Fibroblast of skin of back (primary cell): ENCODE measurements at places on chromosomes 7 and 10.

- DNase-seq, result peak; percentile 85
These were observed 58.6 kb downstream of the ZMIZ1 start for GRCh38 chr10:79127151-79127961.

GRCh38 chr7:131071786-131072504 is 255.7 kb upstream of the MKLN1 start:
- DNase-seq, result peak; percentile 67

GRCh38 chr10:53650794-53651193 is 878.2 kb upstream of the MBL2 start:
- no peak for DNase-seq

GRCh38 chr10:132369636-132370185 is 27.3 kb upstream of the PWWP2B start:
- no peak for DNase-seq

DNA sequence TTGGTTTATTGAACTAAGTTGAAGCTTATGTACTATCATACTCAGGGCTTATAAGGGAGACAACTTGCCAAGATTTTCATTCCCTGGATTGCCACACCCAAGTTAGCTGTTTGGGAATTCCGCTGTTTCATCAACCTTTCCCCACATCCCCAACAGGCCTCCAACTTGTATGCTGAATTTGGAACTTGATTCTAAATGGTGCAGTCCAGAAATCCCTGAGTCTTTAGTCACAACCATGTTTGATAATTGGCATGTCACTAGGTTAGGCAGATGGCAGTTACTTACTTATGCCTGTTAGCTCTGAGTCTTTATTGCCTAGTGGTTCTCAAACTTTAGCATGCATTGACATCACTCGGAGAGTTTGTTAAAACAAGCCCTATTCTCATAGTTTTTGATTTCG is 135.4 kb upstream of the PRPS1L1 start:
- no peak for DNase-seq

GRCh38 chr7:108193594-108194498 is 63.7 kb upstream of the LAMB4 start:
- DNase-seq, result no peak

DNA sequence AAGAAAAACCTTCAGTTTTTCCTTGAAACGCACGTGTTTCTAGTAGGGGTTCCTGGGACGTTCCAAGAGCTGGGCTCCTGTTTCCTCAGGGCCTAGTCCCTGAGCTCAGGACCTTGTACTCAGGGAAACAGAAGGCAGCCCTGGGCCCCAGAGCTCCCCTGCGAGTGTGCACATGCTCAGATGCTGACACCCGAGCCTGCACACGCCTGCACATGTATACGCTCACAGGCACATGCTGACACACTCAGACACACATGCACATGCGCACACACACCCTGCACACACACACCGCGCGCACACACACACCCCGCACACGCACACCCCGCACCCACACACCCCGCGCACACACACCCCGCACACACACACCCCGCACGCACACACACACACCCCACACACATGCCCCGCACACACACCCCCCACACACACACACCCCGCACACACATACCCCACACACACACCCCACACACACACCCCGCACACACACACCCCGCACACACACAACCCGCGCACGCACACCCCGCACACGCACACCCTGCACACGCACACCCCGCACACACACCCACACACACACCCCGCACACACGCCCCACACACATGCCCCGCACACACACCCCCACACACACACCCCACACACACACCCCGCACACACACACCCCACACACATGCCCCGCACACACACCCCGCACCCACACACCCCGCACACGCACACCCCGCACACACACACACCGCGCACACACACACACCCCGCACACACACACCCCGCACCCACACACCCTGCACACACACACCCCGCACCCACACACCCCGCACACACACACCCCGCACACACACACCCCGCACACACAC is 52.2 kb downstream of the CALML3 start:
- DNase-seq, result peak; percentile 22

DNA sequence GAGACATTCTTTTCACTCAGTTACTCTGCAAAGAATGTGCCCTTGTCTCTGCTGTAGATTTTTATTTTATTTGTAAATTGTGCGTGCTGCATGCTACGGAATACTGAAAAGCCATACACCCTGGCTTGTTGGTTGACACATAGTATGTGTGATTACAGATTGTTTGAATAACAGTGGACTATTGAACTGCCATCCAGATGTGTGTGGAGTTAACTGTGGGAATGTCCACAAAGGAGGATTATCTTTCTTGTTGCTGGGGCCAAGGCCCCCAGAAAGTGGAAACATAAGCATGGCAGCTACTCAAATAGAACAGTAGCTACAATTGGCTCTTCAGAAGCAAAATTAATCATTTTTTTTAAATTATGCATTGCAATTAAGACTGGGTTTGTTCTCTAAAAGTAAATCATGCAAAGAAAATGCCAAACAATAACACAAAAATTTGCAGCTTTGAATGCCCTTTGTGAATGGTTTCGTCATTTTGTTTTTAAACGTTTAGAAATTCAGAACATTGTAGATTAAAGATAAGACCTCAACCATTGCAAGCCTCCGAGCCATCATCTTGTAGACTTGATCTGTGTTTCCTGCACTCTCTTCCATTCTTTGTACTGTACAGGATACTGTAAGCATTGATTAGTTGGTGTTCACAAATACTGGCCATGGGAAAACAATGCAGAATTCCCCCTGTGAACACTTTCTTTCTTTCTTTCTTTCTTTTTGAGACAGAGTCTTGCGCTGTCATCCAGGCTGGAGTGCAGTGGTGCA is 210.3 kb upstream of the TCF7L2 start:
- no peak for DNase-seq

DNA sequence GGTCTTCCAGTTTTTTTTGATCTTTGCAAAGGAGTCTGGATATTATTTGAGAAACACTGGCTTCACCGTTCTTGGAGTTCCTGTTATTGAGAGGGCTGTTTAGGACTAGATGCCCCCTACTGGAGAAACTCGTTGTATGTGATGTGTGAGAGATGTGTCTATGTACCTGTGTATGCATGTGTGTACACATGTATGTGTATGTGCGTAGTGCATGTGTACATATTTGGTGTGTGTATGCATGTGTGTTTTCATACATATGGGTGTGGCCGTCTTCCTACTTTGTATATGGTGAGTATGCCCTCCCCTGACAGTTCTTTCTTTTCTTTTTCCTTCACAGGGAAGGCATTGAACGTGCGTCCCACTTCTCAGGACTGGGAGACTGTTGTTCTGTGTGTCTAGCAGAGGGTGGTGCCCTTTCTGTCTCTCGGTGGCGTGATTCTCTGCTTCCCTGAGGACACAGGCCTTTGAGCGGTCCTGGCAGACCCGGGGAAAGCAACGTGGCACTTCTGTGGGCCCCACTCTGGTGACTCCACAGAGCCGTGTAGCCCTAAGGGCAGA is 3.0 kb upstream of the CALHM3 start:
- peak; percentile 64 for DNase-seq

GRCh38 chr7:157555944-157556641 is 219.3 kb downstream of the DNAJB6 start:
- no peak for DNase-seq

DNA sequence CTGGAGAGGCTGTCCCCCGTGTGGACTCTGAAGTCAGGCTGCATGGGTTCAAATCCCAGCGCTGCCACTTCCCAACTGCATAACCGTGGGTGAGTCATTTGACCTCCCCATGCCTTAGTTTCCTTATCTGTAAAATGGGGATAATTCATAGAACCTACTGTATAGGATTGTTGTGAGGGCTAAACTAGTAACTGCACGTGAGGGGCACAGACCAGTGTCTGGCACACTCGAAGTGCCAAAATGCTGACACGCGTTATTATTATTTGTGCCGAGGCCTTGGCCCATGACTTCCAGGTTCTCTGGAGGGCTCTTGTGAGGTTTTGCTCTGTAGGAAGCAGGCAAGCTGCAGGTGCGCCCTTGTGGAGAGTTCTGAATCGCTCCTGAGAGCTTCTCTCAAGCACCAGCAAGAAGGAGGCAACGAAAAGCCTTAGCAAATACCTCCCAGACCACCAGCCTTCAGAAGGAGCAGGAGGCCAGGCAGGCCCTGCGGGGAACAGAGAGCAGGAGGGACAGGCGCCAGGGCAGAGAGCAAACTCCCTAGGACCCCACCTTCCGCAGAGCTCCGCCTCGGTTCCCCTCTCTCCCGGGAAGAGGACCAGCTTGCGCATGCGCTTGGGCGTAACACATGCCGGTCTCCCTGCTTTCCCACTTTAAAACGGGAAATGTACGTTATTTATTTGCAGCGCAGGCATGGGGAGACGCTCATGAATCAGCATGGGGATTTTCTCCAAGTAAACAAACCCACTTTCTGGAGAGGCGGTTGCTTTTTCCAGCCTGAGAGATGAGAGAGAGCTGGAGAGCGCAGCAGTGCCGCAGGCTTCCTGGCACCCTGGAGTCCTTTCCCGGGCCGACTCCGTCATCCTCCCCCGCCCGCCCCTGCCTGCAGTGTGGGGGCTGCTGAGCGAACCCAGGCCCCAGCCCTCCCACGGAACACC is 39.6 kb downstream of the SORCS3 start:
- DNase-seq, result peak; percentile 5

GRCh38 chr10:79250259-79250658 is 97.0 kb upstream of the PPIF start:
- no peak for DNase-seq

DNA sequence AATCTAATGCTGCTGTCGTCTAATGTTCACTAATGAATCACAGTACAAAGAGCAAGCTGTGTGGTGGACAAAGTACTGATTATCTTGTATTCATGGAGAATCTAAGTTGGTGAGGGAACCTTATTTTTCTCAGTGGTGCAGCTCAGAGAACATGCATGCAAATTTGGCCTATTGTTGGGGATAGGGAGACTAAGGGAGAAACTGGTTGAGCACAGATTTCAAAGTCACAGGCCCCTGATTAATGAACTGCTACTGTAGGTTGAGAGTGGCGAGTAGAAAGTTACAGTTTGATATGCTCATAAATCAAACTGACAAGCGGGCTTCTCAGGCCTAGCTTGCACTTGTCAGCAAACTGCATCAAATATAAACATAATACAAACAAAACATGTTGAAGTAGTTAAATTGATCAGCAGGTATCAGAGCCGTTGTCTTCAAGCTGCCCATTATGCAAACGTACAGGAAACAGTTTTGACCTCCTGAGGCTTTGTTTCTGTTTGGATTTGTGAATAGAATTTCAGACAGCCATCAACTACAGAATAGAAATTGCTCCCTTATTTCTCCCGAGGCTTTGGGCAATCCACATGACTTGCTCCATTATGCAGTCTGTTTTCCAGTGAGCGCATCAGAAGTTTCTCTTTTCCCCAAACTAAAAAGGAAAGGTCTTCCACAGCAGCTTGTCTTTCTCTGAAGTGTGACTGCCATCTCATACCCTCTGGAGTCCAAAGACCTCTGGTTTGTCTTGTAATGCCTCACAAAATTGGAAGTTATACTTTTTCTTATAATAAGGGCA is 215.8 kb downstream of the FOXP2 start:
- DNase-seq, result no peak

GRCh38 chr7:83738291-83738835 is 89.4 kb upstream of the SEMA3E start:
- DNase-seq, result no peak

GRCh38 chr7:91731976-91732375 is 148.5 kb downstream of the MTERF1 start:
- DNase-seq, result no peak

DNA sequence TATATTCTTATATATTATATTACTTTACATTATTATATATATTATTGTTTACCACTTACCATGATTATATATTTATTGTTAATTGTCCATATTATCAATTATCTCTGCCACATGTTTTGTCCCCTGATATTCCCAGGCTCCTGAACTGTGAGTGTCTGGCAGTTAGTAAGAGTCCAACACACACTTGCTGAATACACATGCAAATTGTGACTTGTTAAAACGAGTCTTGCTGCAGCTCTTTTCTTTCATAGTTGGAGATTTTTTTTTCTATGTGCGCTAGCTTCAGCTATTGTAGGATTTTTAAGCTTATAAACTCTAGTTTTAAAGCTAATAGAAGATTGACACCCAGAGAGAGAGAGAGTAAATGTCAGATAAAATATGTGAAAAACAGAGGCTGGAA is 207.8 kb upstream of the FAM3C start:
- DNase-seq, result no peak

- DNase-seq, result peak; percentile 9
These were observed 590.2 kb downstream of the SH2D4B start for GRCh38 chr10:81127931-81128330.

- DNase-seq, result no peak
These were observed 122.9 kb upstream of the BET1 start for GRCh38 chr7:94127026-94127425.

DNA sequence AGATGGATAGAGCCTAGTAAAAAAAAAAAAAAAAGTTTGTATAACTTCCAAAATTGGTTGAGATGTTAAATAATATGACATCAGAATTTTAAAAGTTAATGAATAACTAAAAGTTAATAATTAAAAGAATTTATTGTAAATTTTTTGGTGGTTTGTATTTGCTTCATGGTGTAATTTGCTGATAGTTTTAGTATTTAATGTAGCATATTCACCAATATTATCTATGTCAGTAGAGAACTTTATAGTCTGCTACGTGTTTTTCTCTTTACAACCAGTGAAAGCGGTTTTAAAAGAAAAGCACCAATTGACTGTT is 51.8 kb upstream of the STEAP4 start:
- no peak for DNase-seq

DNA sequence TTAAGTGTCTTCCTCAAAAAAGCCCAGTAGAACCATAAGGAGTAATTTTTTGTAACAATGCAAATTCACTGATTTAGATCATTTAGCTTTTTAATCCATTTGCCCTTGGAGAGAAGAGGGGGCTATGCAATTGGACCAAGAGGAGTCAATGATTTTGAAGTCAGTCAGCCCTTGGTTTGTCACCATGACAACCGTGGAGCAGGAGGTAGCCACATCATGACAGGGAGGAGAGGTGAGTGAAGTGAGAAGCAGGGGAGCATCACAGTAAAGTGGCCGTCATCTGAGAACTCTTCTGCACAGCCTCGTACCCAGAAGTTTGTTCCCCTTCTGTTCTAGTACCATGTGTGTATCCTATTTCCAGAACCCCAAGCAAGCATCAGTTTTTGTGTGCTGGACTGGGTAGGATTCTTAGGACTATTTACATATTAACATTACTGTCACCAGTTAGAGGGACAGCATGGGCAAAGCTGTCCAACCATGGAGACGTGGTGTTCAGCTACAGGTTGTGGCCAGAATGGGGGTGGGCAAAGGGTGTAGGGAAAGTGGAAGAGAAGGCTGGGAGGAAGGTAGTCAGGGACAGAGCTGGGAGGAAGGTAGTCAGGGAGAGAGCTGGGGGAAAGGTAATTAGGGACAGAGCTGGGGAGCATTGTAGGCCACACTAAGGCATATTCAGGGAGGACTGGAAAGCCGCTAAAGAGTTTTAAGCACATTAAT is 13.1 kb downstream of the UBE3C start:
- no peak for DNase-seq

DNA sequence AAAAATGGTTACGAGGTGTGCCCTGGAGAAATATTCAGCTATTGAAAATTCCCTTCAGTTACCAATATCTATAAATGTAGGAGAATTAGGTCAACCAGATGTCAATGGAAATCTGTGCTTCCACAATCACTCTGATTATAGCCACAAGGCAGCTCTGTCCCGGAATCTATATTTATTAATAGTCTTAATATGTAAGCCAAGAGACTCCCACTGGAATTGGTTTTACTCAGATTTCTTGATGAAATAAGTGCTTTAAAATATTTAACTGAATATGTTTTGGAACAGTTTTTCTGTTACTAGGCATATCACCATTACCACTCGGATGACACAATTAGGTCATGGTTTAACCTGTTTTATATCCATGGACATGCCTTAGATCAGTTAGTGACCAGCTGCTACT is 169.6 kb downstream of the POM121L12 start:
- DNase-seq, result no peak

GRCh38 chr10:126478546-126478945 is 90.3 kb upstream of the ADAM12 start:
- DNase-seq, result no peak
